Brain (organoid and tissue), 16 donors: ENCODE measurements at places on chromosomes 5 and 9.
A peak's percentile ranks its signal among the peaks of the same experiment; 100 is the strongest.

- DNase-seq = no peak
Measured at GRCh38 chr5:161094411-161094810, 242.4 kb upstream of the ATP10B start.

DNA sequence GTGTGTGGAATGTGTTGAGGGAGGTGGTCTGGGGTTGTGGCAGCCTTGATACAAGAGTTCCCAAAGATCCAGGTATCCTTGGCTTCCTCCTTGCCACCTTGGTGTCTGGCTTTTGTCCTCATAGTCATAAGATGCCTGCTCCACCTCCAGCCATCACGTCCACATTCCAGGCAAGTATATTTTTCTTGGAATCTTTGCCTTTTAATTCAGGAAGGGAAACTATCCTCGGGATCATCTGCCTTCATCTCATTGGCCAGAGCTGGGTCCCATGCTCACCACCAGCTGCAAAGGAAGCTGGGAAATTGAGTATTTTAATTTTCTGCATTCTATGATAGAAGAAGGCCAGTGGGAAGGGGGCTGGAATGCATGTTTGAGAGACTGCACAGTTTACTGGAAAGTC lies 186.7 kb downstream of the C9orf50 start:
- peak; percentile 65 for DNase-seq

- DNase-seq = no peak
Measured at GRCh38 chr5:135584276-135584675, 5.5 kb upstream of the CXCL14 start.

DNA sequence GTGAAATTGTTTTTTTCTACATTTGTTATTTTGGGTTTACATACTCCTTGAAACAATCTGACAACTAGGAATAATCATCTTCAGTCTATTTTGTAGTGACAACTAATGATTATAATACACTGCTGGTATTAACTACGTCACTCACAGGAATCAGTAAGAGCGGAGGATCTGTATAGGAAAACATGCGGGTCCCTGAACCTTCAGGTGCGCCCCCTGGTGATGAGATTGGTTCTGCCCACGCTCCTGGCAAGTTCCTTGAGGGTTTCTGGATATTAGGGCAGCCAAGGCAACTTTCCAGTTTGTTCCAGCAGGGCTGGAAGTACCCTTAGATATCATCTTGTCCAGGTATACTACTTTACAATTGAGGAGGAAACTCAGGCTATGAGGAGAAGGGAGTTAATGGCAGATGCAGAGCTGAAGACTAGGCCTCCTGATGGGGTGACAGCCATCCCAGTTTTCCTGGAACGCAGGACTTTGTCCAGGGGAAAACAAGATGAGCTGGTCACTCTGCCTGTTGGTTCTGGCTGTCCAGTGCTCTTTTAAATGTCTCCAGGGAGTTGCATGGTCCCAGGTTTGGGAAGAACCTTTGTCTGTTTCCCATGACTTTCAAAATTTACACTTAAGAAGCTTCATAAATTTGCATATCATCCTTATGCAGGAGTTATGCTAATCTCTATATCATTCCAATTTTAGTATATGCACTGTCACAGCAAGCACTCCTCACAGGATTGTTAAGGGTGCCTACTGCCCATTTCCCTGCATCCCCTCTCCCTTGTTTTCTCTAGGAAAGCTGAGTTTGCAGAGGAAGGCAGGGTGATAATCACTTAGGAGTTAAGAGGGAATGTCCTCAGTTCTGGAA lies 14.9 kb upstream of the WNT8A start:
- DNase-seq = peak; percentile 19

DNA sequence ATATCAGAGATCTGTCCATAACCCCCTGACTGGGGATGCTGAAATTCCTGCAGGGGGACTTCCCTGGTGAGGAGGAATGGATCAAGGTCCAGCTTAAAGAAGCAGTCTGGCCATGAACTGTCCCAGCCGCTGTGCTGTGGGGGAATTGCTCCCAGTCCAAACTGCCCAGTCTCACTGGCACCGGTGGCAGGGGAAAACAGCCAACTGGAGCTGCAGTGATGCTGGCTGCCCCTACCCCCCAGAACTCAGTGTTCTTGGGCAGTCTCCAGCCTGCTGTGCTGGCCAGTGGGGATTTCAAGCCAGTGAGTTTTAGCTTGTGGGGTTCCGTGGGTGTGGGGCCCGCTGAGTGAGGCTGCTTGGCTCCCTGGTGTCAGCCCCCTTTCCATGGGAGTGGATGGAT lies 306.5 kb upstream of the RPS23 start:
- DNase-seq = no peak

- DNase-seq = no peak
Measured at GRCh38 chr5:96896276-96896675, 20.0 kb downstream of the ERAP2 start.
